ENCODE measurements at places on chromosomes 12 and 14. TPM values are rescaled to one million over a fixed set of nuclear protein-coding genes. Genes with fewer than 3 reads are reported as not detected.

ABCD2 gene
- total RNA-seq, result not detected

DACT1 gene
- total RNA-seq, result not detected

ANKS1B gene
- total RNA-seq, result not detected

KCNJ8 gene
- not detected for total RNA-seq

C14orf39 gene
- not detected for total RNA-seq

NR4A1 gene
- 49.6 TPM for total RNA-seq

SCARB1 gene
- total RNA-seq, result 84.9 TPM

LRRC74A gene
- total RNA-seq, result not detected

STXBP6 gene
- 12.6 TPM for total RNA-seq

GEMIN2 gene
- total RNA-seq, result 15.7 TPM
